Stimulated activated CD4-positive, alpha-beta T cell treated with anti-CD3 and anti-CD28 coated beads, Interleukin-12 subunit alpha, Interleukin-12 subunit beta, amount 100 ng/mL, for 4 hours (primary cell): ENCODE measurements at places on chromosomes 2 and 18.

DNA sequence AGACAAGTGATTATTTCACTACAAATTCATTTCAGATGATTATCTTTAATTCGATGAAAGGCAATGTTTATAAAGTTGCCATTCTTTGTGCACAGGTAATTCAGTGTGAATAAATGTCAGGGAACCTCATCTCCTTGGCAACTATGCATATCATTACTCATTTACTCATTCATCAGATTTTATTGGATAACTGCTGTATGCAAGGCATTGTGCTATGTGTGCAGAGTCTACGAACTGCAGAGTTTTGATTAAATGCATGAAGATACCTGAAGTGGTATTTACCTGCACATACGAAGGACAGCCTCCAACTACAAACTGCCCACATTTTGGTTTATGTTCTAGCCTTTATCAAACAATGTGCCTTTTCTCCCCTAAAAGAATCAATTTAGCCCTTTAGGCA is 3.5 kb downstream of the RND3 start:
- no peak for DNase-seq

DNA sequence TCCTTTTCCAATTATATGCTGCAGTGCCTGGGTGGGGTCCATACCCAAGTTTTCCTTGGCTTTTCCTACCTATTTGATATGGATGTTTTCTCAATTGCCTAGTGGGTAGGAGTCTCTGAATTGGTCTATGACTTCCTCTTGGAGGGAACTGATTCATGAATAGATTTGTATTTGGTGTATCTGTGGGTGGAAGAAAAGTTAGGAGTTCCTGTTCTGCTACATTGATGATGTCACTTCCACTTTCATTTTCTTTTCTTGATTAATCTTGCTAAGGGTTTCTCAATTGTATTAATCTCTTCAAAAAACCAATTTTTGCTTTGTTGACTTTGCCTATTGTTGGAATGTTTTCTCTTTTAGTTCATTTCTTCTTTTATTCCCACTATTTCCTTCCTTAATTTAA is 37.4 kb upstream of the SLC9A2 start:
- no peak for DNase-seq

DNA sequence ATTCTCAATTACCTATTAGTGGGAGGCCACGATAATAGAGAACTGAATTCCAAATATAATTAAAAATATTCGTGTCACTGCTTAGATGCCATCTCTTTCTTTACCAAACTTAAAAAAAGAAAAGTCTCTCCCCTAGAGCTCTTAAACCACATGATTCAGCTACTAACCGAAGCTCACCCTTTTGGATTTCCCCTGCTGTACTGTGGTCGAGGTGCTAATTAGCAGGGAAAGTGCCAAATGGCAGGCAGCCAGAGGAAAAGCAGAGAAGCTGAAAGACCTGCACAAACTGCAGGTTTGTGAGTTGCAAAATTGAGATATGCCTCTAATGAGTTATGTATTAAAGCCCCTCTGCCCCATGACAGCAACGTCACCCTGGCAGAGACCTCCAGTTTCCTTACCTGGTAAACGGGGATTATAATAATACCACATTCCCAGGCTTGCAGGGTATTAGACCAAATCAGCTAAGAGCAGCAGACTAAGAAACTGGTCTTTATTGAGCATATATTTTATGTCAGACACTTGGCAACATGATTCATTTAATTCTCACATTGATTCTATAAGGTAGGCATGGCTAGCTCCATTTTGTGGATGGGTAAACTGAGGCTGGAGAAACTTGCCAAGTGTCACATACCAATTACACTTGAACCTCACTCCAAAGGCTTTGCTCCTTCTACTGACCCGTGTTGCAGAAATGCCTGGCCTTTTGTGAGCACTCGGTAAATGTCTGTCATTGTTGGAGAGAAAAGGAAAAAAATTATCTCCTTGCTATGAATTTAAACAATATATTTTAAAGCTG is 259.7 kb downstream of the LPIN1 start:
- DNase-seq: peak; percentile 57

GRCh38 chr18:63192126-63192884 is 127.3 kb downstream of the BCL2 start:
- DNase-seq: no peak

DNA sequence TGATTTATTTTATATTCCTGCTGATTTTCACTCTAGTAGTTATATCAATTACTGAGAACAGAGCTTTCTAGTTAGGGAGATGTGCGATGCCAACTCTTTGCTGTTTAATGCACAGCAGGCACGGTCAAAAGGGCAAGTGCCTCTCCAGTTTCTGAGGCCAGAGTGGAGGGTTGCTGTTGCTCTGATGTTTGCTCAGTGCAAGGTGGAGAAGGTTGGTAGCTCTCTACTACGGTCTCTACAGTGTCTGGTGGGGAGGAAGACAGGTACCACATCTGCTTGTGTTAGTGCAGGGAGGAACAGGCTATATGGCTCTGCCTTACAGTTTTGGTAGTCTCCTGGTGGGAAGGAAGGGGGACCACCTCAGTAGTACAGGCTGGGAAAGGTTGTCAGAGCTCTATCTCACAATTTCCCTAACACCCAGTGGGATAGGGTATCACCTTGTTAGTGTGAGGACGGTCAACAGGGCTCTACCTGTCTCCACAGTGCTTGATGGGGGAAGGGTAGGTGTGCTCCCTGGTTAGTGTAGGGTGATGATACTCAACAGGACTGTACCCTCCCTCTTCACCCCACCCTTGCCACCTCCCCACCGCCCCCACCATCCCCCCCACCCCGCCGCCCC is 85.9 kb downstream of the FANCL start:
- no peak for DNase-seq

- DNase-seq: no peak
Observed at GRCh38 chr2:140589696-140590095, 1541.1 kb downstream of the LRP1B start.

GRCh38 chr2:44354761-44355160 is 6.5 kb downstream of the PREPL start:
- no peak for DNase-seq

- no peak for DNase-seq
Observed at GRCh38 chr2:235026649-235027557, 75.1 kb downstream of the SH3BP4 start.

GRCh38 chr2:132415915-132416722 is 486 bp upstream of the GPR39 start:
- DNase-seq: no peak

DNA sequence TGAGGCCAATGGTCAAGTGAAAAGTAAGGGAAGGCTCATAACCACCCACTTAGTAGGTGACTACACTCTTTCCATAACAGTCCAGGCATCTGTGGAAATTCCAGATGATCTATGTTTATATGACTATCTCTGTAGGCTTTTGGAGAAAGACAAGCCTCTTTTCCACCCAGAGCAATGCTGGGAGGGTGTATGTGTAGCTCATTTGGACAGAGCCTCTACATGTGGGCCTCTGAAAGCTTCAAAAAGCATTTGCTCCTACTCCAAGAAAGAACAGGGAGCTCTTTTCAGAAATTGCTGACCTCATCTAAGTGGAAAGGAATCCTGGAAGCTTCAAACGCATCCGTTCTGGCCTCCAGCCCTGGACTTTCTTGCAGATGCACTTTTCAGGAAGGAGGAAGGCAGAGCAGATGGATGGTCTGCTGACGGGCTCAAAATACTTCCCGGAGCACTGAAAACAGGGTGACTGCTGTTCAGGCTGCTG is 308.7 kb downstream of the LRATD1 start:
- no peak for DNase-seq

DNA sequence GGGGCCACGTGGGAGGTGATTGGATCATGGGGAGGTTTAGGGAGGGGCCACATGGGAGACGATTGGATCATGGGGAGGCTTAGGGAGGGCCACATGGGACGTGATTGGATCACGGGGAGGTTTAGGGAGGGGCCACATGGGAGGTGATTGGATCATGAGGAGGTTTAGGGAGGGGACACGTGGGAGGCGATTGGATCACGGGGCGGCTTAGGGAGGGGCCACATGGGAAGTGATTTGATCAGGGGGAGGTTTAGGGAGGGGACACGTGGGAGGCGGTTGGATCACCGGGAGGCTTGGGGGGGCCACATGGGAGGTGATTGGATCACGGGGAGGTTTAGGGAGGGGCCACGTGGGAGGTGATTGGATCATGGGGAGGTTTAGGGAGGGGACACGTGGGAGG is 22.5 kb upstream of the SALL3 start:
- DNase-seq: no peak
